ENCODE measurements at places on chromosomes 4 and X.

GRCh38 chr4:47762376-47763266 is 75.2 kb downstream of the CORIN start:
- no peak for DNase-seq

GRCh38 chr4:7854697-7855370 is 84.8 kb downstream of the AFAP1 start:
- DNase-seq: no peak

- DNase-seq: no peak
These were observed 190.6 kb downstream of the NSUN7 start for GRCh38 chr4:40940317-40940741.

DNA sequence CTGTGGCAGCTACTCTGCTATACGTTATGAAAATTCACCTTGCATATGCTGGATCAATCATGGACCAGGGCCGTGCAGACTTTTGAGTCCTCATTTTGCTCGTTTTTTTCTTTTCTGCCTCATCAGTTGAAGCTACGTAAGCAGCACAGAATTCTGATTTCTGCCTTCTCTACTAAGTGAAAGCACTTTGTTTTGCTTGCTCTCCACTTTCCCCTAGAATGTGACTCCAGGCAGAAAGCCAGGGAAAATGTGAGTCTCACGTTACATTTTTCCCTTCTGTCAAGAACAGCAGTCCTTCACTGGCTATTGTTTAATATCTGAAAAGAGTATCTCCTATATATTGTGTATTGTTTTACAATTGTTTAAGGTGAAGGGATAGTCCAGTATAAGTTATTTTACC is 1840.1 kb downstream of the PCDH7 start:
- DNase-seq: no peak

DNA sequence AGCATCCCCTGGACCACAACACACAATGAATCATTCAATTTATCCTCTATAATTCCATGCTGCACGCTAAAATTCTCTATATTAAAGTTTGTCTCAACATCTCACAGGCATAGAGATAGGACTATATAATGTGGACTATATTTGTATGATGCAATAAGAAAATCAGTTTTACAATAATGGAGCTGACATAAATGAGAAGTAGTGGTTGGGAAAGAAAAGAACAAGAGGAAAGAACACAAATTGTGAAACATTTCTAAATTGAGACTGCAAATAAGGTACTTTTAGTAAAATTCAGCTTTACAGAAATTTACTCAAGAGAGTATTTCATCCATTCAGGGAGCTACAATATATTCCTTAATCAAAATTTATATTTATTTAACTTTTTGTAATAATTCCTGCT is 120.4 kb downstream of the ARAP2 start:
- DNase-seq: no peak

- DNase-seq: peak; percentile 91
These were observed at the start of gene TMEM144 for GRCh38 chr4:158209825-158210807. Gene TMEM144, plus strand, starts transcription at chr4:158210486. Its CDS starts 2,182 bp downstream, at chr4:158212668.

DNA sequence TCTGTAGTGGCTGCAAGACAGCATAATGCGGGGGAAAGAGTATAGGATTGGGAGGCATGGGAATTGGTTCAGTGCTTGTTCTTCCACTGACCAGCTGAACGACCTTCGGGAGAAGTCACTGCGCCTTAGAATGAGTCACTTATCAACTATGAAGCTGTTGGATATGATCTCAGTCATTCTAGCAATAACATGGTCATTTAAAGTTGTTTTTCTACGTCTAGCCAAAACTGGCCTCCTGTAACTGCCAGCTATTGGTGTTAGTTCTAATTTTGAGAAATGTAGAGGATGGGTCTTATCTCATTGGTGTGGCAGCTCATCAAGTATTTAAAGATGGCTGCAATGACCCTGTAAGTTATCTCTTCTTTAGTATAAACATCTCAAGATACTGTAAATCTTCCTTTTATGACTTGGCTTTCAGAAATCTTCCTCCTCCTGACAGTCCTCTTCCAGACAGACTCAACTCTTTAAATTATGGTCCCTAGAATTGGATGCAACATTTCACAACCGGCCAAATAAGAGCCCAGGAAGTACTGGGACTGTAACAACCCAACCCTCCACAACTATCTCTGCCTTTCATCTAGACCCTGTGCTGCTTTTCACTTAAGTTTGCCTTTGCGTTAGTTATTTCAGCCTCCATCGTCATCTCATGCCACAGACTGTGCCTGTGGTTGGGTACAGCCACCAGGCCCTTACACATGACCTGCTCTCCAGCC is 243.3 kb downstream of the CBR4 start:
- DNase-seq: peak; percentile 38

DNA sequence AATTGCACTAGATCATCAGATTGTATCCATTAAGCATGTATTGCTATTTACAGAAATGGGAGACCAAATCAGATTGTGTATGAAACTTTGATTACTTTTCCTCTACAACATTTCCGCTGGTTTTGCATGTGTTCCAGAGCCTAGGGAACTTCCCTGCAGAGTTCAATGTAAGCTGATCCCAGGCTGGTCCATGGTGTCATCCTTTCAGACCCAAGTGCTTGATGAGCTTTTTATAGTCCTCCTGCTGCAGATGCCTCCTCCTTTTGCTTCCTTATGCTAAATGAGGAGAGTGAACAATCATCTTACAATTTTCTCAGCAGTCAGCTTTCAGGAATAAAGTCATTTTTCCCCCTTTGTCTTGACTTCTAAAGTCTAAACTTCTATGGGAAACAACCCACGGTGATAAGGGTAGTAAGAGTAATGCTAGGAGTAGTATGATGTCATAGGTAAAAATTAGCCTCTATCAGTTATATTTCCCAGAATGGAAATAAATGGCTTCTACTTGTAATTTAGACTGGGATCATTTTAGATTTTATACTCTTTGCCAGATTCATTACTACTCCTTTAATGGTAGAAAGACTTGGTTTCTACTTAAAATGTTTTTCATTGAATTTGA is 55.1 kb upstream of the SLC4A4 start:
- DNase-seq: no peak

DNA sequence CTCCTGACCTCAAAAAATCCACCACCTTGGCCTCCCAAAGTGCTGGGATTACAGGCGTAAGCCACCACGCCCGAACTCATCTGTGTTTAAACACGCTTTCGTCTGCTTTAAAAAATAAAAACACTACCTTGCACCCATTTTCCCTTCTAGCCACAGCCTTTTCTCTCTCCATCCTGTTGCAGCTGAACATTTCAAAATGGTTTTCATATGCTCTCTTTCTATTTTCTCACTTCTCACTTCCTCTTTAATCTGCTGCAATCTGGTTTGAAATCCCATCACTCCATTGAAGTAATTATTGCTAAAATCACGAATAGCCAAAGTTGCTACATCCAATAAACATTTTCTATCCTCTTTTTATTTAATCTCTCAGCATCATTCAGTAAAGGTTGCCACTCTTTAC is 70.0 kb downstream of the DCHS2 start:
- DNase-seq: no peak

DNA sequence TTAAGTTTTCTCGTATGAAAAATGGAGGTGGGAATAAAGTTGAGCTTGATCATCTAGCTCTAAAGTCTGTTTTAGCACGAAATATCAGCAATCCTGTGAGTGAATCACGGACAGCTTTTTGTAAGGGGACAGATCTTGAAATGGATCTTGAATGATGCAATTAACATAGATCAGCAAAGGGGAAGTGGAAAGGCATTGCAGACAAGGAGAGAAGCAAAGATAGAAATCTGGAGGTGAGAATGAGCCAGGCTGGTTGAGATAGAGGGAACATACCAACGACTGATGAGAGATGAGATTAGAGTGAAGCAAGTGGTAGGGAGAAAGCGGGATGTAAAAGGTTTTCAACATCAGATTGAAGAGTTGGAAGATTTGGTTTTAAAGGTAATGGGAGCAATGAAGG is 4.6 kb upstream of the DGKK start:
- no peak for DNase-seq

GRCh38 chrX:135391734-135392133 is 30.0 kb upstream of the SMIM10L2A start:
- DNase-seq: no peak

DNA sequence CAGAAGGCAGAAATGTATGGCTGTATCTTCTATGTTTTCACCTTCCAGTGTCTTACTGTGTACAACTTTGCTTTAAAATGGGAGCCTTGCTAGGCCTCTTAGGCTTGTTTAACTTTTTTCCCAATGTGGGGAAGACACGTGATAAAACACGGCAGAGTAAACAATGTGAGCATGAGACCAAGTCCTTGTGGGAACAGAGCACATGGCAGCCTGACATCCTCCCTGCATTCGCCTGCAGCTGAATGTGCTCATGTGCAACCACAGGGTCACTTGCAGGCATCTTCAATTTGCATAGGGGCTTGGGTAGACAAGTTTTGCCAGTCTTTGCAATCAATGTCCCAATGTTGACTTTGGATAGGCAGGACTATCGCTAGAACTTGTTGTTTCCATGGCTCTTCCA is 91.8 kb downstream of the CCNG2 start:
- DNase-seq: no peak

GRCh38 chrX:78326401-78326800 is 1.0 kb downstream of the CYSLTR1 start:
- no peak for DNase-seq

DNA sequence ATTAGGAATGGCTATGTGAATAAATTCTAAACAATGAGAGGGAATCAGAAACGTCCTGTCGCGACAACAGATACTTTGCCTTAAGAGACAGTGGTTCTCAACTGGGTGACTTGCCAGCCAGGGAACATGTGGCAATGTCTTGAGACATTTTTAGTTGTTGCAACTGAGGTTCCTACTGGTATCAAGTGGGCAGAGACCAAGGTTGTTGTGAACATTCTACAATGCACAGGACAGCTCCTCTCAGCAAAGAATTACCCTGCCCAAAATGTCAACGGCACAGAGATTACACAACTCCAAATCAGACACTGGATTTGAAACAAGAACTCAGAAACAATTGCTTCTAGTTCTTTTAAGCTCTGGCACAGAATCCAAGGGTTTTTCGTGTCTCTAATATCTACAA is 128.6 kb downstream of the ARHGAP6 start:
- DNase-seq: no peak

GRCh38 chrX:101051549-101052302 is at the start of gene TRMT2B:
Gene TRMT2B, minus strand, starts transcription at chrX:101052111. Its CDS starts 9,822 bp downstream, at chrX:101042289.
- DNase-seq: peak; percentile 76

Data from AG08395 (cell line).